T-helper 1 cell (primary cell): ENCODE measurements at places on chromosomes 7 and 10.

DNA sequence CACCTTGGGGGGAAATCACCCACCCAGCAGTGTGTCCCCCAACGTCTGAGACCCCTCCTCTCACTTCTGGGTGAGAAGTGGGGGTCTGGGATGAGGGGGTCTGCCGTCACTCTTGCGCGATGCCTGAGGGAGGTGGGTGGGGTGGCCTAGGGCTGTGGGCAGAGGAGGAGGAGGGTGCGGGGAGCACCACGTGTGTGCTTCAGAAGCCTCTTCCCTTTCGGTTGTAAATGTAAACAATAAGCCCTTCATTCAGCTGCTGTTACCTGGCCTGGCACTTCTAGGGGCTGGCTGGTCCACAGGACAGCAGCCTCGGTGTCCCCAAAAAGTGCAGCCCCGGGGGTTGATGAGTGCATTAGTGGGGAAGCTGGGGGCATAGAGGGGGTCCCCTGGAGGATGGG lies 1.3 kb downstream of the CLIP2 start:
- DNase-seq: no peak

DNA sequence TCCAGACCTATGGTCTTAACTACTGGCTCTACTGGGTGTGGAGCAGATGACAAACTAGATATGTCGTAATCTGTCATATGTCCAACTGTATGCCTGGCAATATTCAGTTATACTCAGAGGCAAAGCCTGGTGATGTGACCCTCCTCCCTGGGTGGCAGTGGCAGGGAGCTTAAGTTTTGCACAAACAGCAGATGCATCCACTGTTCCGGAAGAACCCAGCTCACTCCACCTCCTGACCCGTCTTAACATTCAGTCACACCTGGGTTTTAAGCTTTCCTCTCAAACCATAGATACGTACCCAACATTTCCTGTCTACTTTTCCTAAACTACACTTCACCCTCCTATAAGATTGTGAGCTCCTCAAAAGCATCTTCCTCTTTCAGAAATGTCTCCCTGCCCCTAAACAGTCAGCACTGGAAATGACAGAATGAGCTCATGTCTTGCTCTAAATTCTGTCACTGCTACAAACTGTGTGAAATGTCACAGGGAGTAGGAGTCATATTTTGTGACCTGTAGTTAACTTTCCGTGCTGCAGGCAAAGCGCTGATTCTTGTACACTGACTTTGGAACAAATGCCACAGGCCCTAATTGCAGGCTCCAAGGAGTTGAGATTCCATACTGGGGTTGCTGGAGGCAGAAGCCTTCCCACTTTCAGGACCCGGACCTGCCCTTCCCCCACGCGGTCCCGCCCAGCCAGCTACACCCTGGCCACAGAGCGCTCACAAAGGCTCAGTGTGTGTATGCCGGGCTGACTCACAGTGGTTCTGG lies 23.9 kb downstream of the SCD start:
- peak; percentile 20 for DNase-seq

DNA sequence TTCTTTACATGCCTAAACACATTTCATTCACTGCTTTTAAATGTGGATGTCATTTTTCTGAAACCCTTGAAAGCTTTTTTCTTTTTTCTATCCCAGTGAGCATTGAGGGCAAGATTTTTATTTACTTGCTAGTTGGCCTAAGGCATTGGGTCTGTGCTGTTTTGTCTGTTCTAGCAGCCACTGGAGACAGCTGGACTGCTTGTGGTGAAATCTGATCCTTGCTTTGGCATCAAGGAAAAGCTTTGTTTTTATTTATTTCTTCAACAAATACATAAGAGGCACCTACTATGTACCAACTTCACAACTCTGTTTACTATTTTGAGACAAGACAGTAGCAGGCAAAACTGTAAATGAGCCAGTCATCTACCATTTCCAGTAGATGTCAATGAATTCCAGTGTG lies 28.4 kb upstream of the PDLIM1 start:
- DNase-seq: no peak

DNA sequence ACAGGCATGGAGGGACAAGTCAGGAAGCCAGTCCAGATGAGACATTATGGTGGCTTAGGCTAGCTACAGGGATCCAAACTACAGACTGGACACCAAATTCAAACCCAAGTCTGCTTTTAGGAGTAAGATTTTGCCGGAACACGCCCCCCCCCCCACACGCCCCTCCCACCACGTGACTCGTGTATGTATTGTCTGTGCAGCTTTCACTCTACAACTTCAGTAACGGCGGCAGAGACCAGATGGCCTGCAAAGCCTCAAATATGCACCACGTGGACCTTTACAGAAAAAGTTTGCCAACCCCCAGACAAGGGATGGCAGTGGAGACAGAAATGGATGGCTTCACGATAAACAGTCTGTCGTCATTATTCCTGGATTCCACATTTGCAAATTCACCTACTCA lies 14.5 kb downstream of the HIPK2 start:
- DNase-seq: no peak

GRCh38 chr10:101709359-101710058 lies 14.5 kb upstream of the FBXW4 start:
- DNase-seq: no peak

DNA sequence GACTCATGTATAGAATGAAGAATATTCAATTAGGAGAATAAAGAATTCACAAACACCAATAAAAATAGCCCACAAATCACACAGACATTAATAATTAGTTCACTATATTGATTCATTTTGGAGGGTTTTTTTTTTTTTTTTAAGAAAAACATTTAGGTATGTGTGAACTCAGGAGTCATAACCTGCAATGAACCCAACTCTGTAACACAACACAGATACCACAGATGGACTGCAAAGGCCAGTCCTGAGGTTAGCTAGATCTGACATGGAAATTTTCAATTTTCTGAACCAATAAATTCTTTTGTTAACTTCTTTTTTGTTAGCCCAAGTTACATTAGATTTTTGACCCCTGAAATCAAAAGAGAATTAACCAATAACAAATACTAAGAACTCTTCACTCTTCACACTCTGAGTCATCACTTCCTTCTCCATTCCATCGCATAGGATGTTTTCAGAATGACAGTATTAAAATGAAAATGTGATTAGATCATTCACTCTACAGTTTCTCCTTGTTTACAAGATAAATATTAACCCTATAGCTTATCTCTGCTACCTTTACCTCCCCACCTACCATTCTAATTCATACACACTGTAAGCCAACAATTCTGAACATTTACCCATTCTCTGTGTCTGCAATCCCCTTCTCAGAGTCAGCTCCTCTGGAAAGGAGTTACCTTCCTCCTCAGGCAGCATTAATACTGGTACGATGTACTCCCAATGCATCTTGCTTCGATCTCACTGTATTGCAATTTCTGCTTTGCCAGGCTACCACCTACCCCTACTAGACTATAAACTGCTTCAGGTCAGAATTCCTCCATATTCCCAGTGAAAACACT lies 141.5 kb downstream of the LRRN3 start:
- DNase-seq: no peak

DNA sequence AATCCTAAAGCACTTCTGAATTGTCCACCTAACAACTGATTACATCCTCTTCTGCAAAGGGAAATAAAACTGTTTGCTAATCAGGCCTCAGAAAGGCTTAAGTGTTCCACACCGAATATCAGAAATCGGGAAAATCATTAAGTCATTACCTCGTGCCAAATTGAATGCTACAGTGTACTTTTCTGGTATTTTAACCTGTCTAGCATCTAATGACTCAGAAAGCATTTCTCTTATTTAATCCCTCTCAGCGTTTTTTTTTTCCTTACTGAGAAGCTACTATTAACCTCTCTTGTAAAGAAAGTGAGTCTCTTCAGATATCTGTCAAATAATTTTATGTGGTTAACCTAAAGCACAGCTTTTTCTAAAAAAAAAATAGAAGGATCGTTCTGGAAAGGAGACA lies 28.6 kb downstream of the VIM start:
- no peak for DNase-seq

GRCh38 chr10:30092151-30092790 lies 32.9 kb upstream of the JCAD start:
- DNase-seq: no peak

- no peak for DNase-seq
Observed at GRCh38 chr10:124186956-124187355, 93.6 kb upstream of the CHST15 start.

DNA sequence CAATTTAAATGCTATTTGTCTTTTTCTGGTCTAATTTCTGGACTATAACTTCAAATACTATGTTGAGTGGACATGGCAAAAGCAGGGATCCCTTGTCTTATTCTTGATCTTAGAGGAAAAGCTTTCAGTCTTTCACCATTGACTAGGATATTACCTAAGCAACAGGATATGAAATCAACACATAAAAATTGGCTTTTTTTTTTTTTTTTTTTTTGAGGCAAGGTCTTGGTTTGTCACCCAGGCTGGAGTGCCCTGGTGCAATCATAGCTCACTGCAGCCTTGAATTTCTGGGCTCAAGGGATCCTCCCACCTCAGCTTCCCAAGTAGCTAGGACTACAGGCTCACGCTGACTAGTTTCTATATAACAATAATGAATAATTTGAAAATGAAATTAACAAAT lies 90.8 kb downstream of the JMJD1C start:
- no peak for DNase-seq

- no peak for DNase-seq
Observed at GRCh38 chr7:1345796-1346755, 113.2 kb downstream of the MICALL2 start.

DNA sequence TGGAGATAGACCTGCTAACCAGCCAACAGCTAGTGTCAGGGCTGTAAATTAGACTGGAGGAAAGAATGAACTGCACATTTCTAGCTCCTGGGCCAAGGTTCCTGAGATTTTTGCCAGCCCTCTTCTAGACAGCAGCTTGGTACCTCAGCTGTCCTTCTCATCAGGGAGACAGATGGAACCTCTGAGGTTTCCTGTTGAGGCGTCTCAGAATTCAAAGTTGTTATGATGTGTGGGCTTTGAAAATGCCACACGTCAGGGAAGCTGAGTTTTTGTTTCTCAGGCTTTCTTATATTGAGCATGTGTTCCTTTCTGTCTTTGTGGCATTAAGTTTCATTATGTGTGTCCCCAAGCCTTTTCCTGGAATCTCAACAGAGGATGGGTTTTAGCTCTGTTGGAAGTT lies 736.6 kb downstream of the AUTS2 start:
- no peak for DNase-seq

- DNase-seq: peak; percentile 80
Observed at GRCh38 chr7:156640949-156641485, 443 bp downstream of the RNF32 start.

GRCh38 chr10:21280971-21281572 lies 244.4 kb downstream of the SKIDA1 start:
- DNase-seq: no peak

- no peak for DNase-seq
Observed at GRCh38 chr7:32958046-32959025, 1.1 kb downstream of the FKBP9 start.

- no peak for DNase-seq
Observed at GRCh38 chr10:97500297-97500575, 1.5 kb downstream of the UBTD1 start.

- no peak for DNase-seq
Observed at GRCh38 chr10:114632869-114633715, 25.0 kb downstream of the ABLIM1 start.

GRCh38 chr7:124390301-124390700 lies 357.4 kb upstream of the TMEM229A start:
- DNase-seq: no peak

GRCh38 chr7:96235281-96235680 lies 86.6 kb downstream of the SLC25A13 start:
- no peak for DNase-seq

GRCh38 chr10:36198322-36198721 lies 556.2 kb upstream of the FZD8 start:
- DNase-seq: no peak

- peak; percentile 71 for DNase-seq
Observed at GRCh38 chr7:135512135-135512887, 2.4 kb upstream of the CNOT4 start.

GRCh38 chr10:71611131-71611530 lies 108.4 kb downstream of the C10orf105 start:
- DNase-seq: no peak

GRCh38 chr10:15742836-15743235 lies 23.1 kb upstream of the ITGA8 start:
- no peak for DNase-seq

- DNase-seq: no peak
Observed at GRCh38 chr10:89363729-89364442, 14.0 kb upstream of the IFIT1B start.

GRCh38 chr10:122127943-122128342 lies 139.0 kb downstream of the TACC2 start:
- no peak for DNase-seq

DNA sequence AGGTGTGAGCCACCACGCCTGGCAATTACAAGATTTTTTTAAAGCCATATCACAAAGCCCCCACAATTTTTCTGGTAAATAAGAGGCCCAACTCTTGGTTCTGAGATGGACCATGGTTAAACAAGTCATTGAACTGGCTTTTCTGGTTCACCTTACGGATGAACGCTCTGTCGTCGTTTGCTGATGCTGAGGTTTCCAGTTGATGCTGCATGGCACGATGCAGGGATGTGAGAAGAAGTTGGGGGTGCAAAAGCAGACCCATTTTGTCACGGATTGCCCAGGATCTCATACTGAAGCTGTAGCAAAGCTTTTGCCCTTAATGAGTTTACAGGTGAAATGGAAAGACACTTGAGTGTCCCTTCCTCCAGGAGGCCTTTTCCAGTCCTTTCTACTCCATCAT lies 2.0 kb upstream of the IL2RA start:
- DNase-seq: no peak
